ENCODE measurements at places on chromosomes 1 and 21.

DNA sequence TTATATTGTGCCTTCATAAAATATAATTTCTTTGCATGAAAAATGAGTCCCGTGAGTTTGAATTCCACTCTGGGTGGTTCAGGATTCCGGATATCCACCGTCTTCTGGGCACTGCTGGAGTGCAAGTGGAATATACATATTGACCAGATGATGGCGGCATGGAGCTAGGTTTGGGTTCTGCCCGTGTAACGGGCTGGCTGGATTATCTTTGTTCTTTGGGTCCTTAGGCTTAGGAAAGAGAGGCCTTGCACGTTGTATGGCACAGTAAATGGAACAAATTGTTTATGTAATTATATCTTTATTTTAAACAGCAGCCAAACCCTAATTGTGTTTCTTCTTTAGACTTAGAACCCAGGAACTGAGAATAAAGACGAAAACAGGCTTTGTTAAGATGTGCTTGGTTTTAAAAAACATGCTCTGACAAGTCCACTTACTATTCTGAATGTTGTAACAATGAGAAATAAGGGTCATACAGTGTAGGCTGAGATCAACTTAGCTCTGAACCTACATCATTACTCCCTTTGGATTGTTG lies 13.5 kb upstream of the ACBD6 start:
- peak; percentile 71 for DNase-seq

DNA sequence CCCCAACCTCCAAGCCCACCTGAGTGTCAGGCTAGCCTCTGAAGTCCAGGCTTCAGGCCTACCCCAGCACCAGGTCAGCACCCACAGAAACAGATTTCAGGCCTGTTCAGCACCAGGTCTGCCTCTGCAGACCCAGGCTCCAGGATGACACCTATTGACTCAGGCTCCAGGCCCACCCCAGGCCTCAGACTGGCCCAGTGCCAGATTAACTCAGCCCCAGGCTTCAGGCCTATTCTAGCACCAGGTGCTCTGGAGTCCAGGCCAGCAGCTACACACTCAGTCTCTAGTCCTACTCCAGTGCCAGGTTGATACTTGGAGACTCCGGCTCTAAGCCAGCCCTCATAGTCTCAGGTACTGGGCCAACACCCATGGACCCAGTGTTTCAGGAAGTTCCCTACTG lies 541.7 kb upstream of the PBX1 start:
- DNase-seq = no peak

GRCh38 chr1:15212954-15213291 lies 34.1 kb upstream of the FHAD1 start:
- DNase-seq = no peak

- DNase-seq = no peak
Measured at GRCh38 chr1:2050461-2050792, 216 bp downstream of the PRKCZ start.

- no peak for DNase-seq
Measured at GRCh38 chr1:67801903-67802302, 31.4 kb downstream of the GNG12 start.

DNA sequence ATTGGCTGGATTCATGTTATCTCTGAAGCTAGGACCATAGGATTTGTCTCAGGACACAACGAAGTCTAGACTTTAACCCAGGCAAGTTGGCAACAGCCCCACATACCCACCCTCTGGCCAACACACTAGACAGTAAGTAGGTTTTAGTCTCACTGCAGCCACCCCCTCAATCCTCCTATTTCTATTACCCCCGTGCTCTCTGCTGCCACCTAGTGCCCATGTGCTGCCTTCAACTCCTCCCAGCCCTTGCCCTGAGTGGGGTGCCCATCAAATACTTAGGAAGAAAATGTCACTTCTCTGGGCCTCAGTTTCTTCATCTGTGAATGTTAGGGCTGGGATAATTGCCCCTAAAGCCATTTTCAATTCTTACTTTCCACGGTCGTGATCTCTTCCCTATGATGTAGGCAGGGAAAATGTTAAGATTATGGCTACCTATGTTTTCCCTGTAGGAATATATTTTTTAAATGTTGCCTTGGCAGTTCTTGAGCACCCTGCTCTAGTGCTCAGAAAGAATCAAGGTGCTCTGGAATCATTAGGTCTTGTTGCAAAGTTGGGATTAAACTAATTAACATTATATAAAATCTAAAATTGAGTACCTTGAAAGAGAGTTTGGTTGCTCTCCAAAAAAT lies 213.0 kb downstream of the LMX1A start:
- DNase-seq = no peak

GRCh38 chr1:184716158-184716557 lies 38.5 kb downstream of the EDEM3 start:
- DNase-seq = no peak

- no peak for DNase-seq
Measured at GRCh38 chr1:76639181-76639580, 228.1 kb upstream of the ST6GALNAC5 start.

- DNase-seq = no peak
Measured at GRCh38 chr1:33338048-33338439, 17.1 kb upstream of the A3GALT2 start.

DNA sequence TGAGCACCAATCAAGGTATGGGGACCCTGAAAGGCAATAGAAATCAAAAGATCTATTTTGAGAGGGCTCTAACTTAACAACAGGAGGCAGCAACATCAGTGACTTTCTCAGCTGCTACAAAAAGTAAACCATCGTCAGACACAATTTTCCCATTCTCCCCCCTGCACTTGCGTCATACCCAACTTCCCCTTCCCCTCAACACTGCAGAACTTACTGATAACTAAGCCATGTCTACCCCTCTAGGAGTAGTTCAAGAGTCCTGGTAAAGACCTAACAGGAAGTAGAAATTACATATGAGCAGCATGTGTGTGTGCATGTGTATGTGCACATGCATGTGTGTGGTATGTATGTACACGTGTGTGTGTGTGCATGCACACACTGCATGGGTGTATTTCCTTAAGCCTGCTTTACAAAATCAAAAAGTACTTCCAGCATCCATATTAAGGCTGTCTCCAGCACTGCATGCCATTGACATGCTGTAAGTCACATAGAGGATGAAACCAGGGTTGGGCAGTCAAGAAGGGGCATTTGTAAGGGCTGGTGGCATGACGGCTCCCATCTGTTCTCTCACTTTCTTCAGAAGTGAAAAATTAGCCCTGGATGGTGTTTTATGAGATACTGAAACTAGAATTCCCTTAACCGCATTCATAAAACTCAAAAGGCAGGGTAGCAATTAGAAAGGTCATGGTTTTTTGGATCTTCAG lies 460.1 kb upstream of the RUNX1 start:
- DNase-seq = no peak

GRCh38 chr1:59595774-59596173 lies 219.0 kb upstream of the HOOK1 start:
- DNase-seq = no peak

DNA sequence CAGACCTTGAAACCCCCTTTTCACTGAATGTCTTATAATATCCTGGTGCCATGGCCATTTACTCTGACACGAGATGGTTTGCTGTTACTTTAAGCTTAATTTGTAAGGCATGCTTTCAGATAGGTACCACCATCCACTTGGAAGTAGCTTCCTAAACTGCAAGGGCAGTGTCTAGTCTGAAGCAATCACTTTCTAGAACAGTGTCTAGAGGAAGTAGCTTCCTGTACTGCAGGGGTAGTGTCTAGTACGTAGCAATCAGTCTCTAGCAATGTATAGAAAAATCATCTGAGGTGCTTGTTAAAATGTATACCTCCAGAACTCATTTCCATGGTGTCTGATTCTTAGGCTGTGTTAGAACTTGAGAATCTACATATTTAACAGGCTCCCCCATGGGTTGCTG lies 42.5 kb downstream of the ZBTB40 start:
- DNase-seq = no peak

GRCh38 chr1:77475641-77476040 lies 193.8 kb downstream of the AK5 start:
- no peak for DNase-seq

GRCh38 chr1:25137106-25137505 lies 95.2 kb downstream of the SYF2 start:
- no peak for DNase-seq

DNA sequence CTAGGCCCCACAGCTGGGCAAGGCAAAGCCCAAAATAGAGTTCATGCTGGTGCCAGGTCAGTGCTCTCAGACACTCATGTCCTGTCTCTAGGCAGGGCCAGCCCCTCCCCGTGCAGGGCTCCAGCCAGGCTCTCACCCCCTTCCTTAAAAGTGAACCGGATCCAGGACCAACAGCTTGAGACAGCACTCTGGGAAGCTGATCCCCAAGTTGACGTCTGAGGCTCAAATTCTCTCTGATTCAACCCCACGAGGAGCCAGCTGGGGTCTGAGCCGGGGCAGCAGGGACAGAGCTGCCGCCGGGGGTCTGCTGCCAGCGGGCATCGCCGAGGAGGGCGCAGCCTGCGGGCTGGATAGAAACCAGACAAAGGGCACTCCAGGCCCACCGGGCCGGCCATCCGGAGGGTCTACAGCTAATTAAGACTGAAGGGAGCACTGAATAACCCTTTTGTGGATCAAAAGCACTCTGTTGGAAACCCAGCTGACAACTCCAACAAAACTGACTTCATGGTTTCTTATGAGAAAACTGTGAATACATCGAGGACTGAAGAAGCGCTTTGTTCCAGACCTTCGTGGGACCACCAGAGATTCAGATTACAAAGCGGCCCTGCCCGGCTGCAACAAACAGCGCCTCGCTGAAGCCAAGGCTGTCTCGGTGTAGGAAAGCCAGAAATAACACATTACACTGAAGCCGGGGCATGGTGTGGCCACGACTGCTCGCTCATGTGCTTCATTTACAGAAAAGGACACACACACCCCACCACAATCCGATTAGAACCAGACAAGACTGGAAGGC lies 95.8 kb downstream of the PSMG1 start:
- no peak for DNase-seq

DNA sequence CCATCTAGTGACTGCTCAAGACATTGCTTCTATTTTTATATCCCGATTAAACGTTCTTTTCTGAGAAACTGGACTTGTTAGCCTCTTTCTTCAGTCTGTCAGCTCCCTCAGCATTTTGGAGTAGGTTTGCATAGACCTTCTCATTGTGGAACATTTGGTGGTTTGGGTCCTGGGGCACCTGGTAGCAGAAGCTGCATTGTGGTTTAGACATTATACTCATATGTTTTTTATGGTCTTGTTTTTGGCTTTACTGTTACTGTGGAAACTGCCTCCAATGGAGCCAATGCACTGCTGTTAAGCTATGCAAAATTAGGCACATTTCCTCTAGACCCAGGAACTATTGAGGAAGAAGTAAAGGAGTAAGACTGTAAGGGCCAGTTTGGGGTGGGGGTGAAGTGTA lies 36.7 kb upstream of the LRRC8B start:
- DNase-seq = no peak

DNA sequence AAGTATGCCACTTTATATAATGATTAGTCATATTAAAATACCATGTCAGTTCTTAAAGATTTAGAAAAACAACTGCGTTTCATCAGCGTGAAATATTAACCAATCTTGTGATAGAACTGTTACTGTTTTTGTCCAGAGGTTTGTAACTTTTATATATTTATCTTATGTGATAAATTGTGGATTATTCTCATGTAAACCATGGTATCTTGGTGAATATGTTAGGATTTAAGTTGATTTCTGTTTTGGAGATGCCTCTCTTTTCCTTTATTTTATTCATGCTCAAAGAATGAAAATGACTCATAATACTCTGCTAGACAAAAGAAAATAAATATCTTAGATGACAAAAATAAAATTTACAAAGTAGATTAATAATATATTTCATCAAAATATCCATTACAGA lies 88.4 kb downstream of the ADGRL4 start:
- DNase-seq = no peak

DNA sequence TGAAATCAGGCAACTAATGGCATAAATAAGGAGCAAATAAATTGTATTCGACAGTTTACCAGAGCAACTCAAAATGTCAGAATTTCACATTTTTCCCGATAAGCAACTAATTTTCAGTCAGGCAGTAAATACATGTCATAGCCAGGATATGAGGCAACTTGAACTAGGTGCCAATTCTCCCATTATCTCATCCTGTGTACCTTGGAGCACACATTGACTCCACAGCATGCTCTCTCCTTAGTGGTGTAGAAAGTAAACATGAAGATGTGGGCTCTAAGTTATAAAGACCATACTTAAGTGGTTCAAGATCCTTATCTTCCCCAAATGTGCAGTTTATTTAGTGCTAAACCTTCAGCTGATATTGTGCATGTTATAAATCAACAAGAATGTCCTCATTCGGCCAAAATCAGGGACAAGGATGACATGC lies 197.8 kb downstream of the VAV3 start:
- no peak for DNase-seq

DNA sequence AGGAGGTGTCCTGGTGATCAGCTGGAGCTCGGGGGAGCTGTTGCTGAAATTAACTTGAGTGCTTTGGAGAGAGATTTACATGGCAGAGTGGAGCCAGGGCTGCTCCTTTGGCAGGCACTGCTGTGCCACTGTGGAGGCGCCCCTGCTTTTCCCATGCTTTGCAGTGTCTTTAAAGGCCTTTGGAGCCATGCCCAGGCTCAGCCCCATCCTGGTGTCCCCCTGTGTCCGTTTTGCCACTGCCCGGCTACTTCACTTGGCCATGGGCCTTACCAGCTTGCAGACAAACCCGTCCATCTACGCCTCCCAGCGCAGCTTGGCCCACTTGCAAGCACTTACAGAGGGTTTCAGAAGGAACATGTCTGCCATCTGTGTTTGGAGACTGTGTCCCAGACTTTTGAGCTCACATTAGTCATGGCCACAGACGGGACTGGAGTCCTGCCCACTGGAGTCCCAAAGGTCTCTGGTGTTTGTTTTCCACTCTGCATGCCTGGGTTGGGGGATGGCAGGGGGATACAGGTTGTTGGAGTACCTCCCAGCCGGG lies 18.2 kb upstream of the LAMTOR5 start:
- DNase-seq = no peak

- DNase-seq = no peak
Measured at GRCh38 chr1:194717941-194718340, 1531.5 kb upstream of the B3GALT2 start.

DNA sequence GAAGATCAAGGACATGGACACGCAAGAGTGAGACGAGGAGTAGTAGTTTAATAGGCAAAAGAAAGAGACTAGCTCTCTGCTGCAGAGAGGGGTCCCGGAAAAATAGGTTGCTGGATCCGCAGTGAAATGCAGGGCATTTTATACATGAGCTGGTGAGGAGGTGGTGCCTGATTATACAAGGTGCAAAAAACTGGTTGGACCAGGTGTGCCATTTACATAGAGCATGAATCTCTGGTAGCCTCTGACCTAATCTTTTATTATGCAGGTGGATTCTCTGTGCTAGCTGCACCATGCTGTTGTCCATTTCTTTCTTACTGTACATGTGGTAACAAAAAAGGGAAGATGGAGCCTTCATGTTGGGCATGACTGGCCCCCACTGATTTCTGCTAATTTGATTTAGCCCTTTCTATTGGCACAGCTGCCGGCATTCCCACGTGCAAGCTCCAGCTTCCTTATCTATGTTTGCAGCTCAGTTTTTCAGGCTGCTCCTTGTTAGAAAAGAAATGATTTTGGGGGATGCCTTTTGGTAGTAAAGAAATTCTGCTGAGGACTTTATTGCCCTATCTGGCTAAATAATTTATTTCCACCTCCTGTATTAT lies 548.1 kb downstream of the BRINP3 start:
- DNase-seq = no peak

All from head of caudate nucleus (tissue), 42 donors.